ENCODE measurements at places on chromosomes 1 and 21.

DNA sequence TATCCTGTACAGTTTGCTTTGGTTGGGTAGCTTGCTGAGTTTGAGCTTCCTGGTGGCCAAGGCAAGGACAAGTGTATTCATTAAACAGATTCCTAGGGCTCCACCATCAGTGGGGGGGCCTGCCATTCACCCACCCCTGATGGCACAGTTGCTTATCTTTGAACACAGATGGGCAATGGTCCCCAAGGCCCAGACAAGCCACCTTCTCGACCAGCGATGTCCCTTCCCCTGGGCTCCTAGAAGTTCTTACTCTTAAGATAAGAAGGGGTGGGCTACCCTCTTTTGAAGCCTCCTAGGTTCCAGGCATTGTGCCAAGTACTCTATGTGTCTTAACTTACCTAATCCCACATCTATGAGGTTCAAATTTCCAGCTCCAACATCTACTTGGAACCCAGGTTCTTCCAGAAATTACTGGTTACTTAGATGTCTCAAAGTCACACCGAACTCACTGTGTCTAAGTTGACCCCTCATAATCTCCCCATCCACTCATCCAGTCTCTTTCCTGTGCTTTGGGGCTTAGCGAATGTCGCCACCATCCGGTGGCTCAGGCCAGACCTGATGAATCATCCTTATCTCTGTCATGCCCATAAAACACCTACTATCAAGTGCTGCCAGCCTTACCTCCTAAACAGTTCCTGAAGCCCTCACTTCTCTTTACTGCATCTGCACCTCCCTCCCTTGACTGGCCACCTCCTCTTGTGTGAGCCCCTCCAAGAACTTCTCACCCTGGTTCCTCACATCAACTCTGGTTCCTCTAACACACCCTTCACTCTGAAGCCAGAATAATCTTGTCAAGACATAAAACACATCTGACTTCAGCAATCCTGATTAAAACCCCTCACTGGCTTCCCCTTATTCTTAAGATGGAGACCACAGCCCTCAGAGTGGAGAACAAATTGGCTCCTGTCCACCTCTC is 50.1 kb downstream of the KLHDC7A start:
- peak; percentile 54 for DNase-seq

GRCh38 chr1:20074055-20074724 is 4.2 kb downstream of the PLA2G5 start:
- DNase-seq, result no peak

- DNase-seq, result no peak
Observed at GRCh38 chr1:245687636-245688535, 533.1 kb downstream of the KIF26B start.

DNA sequence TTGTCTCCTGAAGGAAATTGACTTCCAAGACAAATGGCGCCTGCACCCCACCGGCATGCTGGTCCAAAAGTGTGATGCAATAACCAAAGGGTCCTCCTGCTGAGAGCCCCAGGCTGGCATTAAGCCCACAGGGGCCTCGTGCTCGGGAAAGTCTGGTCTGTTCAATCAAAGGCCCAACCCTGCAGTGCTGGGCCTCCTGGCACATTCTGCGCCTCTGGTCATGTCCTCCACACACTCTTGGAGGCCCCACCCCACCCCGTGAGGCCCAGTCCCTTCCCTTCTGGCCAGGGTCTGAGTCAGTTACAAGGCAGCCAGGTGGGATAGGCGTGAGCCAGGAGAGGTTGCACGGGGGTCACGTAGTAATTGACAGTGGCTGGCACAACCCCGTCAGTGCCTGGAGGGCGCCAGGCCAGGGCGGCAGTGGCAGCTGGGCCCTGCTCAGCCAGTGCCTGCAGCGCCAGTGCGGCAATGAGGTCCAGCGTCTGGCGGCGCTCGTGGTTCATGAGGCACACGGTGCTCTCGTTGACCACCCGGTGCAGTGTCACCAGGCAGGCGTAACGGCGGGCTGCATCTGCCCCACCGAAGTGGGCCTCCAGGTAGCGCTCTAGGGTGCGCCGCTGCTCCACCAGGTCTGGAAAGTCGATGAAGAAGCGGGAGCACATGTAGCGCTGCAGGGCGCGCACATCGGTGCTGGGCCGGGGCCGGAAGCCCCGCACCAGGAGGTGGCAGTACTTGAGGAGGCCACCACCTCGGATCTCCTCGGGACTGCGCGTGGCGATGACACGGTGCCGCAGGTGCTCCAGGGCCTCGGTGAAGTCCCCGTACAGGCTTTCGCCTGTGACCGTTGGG is 6.8 kb downstream of the TENT5B start:
- no peak for DNase-seq

- DNase-seq, result no peak
Observed at GRCh38 chr1:198352975-198353695, 187.3 kb downstream of the ATP6V1G3 start.

DNA sequence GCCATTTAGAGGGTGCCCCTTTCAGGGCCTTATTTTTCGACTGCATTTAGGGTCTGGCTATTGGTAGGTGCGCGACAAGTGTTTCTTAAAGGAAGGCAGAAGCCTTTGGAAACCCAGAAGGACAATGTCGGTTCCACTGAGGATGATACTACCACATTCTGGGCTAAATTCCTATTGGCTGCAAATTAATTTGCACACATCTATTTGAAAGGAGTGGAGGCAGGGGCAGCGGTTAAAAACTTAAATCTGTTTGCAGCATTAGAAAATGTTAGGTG is 1.1 kb downstream of the PATJ start:
- DNase-seq, result no peak

GRCh38 chr1:32783851-32784250 is 33.3 kb downstream of the YARS1 start:
- DNase-seq, result no peak

DNA sequence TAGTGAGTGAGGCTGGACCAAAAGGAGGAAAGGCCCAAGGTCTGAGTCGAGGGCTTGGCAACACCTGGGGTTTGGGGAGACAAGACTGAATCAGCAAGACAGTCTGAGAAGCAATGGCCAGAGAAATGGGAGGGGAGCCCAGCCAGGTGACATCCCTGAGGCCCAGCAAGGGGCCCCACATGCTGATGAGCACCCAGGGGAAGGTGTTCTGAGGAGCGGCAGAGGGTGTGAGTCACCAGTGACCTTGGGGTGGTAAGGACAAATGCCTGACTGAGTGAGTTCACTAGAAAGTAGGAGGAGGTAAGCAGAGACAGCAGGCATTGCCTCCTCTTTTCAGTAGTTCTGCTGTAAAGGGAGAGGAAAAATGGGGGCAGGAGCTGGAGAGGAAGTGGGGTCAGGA is 192.4 kb upstream of the GALNT2 start:
- peak; percentile 44 for DNase-seq

GRCh38 chr1:56571448-56571847 is 7.9 kb downstream of the PLPP3 start:
- no peak for DNase-seq
